ENCODE measurements at places on chromosomes 11 and 22. TPM values are rescaled to one million over a fixed set of nuclear protein-coding genes. Genes with fewer than 3 reads are reported as not detected.

DNA sequence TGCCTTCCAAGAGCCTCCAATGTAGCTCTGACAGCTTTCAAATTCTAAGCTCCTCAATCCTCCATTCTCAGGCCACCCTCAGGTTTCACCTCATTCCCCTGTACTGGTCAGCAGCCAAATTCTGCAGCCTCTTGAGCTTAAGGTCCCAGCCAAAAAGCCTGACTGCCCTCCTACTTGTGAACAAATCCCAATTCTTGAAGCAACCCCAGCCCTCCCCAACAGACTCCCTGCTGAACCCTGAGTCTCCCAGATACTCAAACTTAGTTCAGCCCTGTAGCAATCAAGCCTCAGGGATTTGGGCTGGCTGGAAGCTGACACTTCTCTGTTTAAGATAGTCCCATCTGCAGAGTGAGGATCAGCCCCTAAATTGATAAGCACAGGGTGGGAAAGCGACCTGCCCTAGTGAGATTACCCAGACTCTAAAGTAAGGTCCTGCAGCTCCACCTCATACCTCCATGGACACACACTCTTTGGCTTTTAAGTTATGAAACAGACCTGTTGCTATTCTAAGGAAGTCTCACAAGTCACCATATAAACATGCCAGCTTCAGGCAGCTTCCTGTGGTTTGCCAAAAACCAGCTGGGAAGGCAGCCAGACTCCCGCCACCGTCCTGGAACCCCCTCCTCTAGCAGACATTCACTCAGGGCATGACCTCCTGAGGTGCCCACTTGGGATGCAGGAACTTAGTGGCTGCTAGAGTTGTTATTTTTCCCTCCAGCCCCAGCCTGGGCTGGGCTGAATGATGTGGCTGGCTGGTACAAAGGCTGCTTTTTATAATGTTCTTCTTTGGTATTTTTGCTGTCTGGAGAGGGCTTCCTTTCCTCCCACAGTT lies 82.5 kb upstream of the PICALM start:
- peak; percentile 67 for DNase-seq

Gene TRIM29
- total RNA-seq: 208 TPM

DNA sequence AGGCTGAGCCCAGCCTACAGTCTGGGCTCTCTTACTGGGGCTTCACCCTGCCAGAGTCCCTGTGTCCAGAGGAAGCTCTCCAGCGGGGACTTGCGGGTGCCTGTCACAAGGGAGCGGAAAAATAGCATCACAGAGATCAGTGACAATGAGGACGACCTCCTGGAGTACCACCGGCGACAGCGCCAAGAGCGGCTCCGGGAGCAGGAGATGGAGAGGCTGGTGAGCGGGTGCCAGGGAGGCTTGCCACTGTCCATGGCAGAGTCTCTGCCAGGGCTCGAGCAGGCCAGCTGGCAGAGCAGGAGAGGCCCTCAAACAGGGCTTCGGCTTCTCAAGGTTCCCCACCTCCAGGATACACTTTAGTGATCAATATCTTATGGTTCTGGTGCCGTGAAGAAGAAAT lies 21.0 kb downstream of the PHLDB1 start:
- DNase-seq: no peak

DNA sequence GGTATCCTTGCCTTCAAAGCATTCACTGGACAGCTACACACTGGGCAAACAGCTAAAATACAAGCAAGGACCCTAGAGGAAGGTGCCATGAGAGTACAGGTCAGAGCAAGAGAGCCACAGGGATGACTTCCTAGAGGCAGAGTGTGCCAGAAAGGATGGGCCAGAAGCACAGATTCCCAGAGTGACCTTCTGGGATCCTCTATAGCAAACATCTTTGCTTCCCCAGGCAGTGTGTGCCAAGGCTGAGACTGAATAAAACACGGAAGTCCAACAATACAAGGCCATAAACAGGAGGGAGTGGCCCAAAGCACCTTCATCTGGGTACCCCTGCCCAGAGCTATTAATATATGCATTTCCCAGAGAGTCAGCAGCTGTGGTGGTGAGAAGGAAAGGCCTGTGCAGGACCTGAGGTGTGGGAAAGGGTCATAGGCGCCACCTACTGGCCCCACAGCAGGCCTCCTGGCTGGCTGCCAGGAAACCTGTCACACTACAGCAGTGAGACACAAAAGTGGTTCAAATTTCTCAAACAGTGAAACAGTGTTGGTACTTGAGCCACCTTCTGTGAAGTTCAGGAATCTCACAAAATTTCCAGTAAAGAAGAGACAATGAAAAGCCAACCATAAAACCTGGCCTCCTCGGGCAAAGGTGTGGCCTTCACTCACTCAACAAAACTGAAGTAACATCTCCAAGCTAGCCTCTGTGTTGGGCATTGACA lies 20.3 kb downstream of the CLPB start:
- DNase-seq: peak; percentile 89

Measured in PC-9 (cell line).